ENCODE measurements at places on chromosomes 2 and 18. TPM values are rescaled to one million over a fixed set of nuclear protein-coding genes. Genes with fewer than 3 reads are reported as not detected.

- no peak overlapping the region for H3K27ac ChIP-seq
- H3K36me3 ChIP-seq: no peaks in the 10 kb centered on the region
- no peaks in the 10 kb centered on the region for H3K27me3 ChIP-seq
Measured at GRCh38 chr2:150866431-150866830, 379.0 kb upstream of the RND3 start.

DNA sequence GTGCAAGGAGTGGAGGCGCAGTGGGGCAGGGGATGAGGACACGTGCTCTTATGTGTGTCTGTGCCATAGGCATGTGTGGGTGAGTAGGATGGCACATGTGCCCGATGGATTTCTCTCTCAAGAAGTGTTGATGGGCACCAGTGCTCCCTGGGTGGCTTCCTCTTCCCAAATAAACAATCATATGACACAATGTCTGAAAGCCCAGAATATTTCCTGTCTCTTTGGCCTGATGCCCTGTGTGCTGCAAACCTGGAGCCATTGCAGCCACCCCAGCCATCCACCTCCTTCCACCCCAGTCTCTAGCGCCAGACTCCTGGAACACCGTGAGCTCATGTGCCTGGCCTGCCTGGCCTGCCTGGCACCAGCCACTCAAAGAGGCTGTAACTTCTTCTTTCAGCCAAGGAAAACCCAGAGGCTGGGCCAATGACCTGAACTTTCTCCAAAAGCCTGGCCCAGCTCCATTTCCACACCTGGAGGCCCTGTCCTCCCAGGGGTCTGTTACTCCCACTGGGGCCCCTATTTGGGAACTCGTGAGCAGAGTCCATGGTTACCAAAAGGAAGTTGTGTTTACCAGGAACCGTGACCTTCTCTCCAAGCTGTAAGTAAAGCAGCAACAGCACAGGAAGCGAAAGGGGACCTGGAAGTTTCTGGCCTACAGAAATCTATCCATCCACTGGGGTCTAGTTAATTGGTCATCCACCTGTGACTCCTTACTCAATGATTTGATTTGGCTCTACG, 9.5 kb upstream of the ZBTB7C start:
- no peaks in the 10 kb centered on the region for H3K27me3 ChIP-seq
- no peaks in the 10 kb centered on the region for H3K36me3 ChIP-seq
- no peak overlapping the region for H3K27ac ChIP-seq
- no peak for DNase-seq
- H3K4me3 ChIP-seq: no peak overlapping the region

- H3K36me3 ChIP-seq: peaks cover 100% of the 10 kb centered on the region
- no peaks in the 10 kb centered on the region for H3K4me1 ChIP-seq
- no peak overlapping the region for H3K4me3 ChIP-seq
- DNase-seq: no peak
Measured at GRCh38 chr18:2699001-2699400, 43.5 kb downstream of the SMCHD1 start.

- H3K27me3 ChIP-seq: no peaks in the 10 kb centered on the region
- DNase-seq: no peak
- H3K4me1 ChIP-seq: no peaks in the 10 kb centered on the region
Measured at GRCh38 chr2:129253461-129253812, 726.0 kb upstream of the RAB6C start.

GRCh38 chr18:42092848-42093247, 137.8 kb downstream of the PIK3C3 start:
- no peaks in the 10 kb centered on the region for H3K4me1 ChIP-seq
- no peak for DNase-seq
- H3K4me3 ChIP-seq: no peak overlapping the region
- no peaks in the 10 kb centered on the region for H3K36me3 ChIP-seq

ATG4B gene
- 51.1 TPM for polyA plus RNA-seq

DNA sequence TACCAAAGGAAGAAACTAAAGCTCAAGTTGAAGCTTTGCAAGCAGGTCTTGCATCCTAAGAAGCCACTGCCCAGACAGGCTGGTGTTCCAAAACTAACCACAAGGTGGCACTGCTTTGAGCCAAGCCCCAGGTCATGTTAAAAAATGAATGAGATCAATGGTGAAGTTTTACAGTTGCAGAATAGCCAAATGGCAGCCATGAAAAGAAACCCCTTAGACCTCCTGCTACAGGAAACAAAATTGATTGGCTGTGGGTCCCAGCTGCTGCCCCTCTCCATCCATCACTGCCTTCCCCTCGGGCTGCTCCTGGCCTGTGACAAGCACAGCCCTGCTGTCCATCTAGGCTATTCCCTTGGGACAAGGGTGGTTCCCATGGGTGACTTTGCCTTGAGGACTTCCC, 20.7 kb upstream of the MREG start:
- no peak overlapping the region for H3K27ac ChIP-seq
- no peaks in the 10 kb centered on the region for H3K36me3 ChIP-seq
- H3K27me3 ChIP-seq: no peaks in the 10 kb centered on the region
- no peak overlapping the region for H3K4me3 ChIP-seq

IL1F10 gene
- not detected for polyA plus RNA-seq

DNA sequence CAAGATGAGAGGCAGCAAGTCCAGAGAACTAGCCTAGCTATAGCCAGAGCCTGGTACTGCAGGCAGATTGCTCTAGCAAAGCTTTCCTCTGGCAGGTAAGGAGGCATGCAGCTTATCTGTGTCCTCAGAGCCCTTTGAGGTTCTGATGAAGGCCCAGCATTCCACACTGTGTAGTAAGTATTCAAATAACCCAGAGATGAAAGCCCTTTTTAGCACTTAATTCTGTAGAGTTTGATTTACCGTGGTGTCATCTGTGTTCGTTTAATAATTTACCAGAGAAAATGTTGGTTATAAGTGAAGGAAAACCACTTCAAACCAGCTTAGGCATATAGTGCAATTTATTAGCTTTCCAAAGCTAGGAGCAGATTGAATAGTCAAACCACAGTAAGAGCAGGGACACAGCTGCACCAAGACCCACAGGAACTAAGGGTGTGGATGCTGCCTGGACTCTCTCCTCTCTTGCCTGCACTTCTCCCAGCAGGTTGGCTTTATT, 226.6 kb downstream of the BABAM2 start:
- no peaks in the 10 kb centered on the region for H3K27me3 ChIP-seq
- no peaks in the 10 kb centered on the region for H3K4me1 ChIP-seq
- no peak for DNase-seq
- H3K27ac ChIP-seq: no peak overlapping the region
- no peak overlapping the region for H3K4me3 ChIP-seq

DNA sequence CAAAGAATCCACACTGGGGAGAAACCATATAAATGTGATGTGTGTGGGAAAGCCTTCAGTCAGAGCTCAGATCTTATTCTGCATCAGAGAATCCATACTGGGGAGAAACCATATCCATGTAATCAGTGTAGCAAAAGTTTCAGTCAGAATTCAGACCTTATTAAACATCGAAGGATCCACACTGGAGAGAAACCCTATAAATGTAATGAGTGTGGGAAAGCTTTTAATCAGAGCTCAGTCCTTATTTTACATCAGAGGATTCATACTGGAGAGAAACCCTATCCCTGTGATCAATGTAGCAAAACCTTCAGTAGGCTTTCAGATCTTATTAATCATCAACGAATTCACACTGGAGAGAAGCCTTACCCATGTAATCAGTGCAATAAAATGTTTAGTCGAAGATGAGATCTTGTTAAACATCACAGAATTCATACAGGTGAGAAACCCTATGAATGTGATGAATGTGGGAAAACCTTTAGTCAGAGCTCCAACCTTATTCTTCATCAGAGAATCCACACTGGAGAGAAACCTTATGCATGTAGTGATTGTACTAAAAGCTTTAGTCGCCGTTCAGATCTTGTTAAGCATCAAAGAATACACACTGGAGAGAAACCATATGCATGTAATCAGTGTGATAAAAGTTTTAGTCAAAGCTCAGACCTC, 16.7 kb upstream of the ZSCAN30 start:
- H3K27ac ChIP-seq: no peak overlapping the region
- peaks cover 42% of the 10 kb centered on the region for H3K36me3 ChIP-seq
- no peak overlapping the region for H3K4me3 ChIP-seq

TNFRSF11A gene
- 0.33 TPM for polyA plus RNA-seq

NUP35 gene
- polyA plus RNA-seq: 6.9 TPM

DNA sequence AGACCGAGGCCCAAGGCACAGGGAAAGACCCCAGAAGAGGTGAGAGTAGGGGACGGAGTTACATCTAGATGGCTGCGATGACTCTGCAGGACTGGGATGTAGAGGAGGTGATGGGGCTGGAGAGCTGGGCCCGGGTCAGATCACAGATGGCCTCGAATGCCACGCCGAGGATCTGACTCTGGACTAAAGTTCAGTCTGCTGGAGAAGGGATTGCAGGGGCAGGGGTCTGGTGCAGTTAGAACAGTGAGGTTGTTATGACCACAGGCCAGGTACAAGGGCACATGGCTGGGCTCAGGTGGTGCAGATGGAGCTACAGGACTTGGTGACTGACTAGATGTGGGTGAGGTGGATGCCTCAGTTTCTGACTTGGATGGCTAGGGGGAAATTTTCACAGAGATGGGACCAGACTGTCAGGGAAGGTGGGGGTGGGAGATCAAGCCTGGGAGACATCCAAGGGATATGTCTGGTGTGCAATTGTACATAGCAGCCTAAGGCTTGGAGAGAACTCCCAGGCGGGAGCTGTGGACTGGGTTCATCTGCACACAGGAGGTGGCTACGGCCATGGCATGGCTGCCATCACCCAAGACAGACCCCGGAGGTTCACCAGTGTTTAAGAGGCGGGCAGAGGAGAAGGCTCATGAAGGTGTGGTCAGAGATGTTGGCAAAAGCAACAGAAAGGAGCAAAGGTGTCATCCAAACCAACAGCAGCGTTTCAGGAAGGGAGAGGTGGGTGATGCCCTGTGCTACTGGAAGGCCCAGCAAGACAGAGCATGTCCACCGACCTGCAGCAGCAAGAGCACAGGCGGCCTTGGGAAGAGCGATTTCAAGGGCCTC, 66.9 kb downstream of the CIB4 start:
- H3K36me3 ChIP-seq: no peaks in the 10 kb centered on the region
- no peak overlapping the region for H3K27ac ChIP-seq
- no peak overlapping the region for H3K4me3 ChIP-seq
- no peak for DNase-seq
- peaks cover 35% of the 10 kb centered on the region for H3K27me3 ChIP-seq
- no peaks in the 10 kb centered on the region for H3K4me1 ChIP-seq

SERPINB12 gene
- not detected for polyA plus RNA-seq

DNA sequence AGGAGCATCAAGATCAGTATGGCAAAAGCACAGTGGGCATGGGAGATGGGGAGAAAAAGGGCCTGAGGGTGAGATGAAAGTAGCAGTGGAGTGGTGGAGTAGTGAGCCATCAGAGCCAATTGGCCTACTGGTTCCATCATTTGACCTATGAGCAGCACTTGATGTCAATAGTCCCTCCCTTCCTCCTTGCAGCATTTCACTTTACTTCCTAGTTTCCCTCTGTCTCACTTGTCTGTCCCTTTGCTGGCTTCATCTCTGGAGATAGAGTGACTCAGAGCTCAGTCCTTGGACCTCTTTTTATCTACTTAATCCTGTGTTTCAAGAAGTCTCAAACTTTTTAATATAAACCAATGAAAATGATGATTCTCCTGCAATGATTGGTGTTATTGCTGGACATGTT, 32.1 kb downstream of the FBXO48 start:
- no peak for DNase-seq
- no peak overlapping the region for H3K4me3 ChIP-seq
- no peaks in the 10 kb centered on the region for H3K36me3 ChIP-seq
- H3K4me1 ChIP-seq: peaks cover 33% of the 10 kb centered on the region
- no peak overlapping the region for H3K27ac ChIP-seq

DNA sequence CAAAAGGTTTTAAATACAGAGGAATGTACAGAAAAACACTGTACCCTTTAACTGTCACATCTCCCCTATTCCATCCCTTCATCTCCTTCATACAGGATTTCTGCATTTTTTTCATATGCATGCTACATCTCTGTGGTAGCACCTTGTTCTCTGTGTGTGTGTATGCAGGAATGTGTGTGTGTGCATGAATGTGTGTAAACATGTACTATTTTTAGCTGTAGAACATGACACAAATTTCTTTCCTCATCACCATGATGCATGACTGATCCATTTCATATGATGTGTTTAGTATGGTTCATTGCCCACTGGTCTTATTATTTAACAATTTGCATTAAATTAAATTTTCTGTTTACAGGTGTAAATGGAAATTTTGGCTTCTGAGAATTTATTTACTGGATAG, 21.5 kb upstream of the ZEB2 start:
- no peak for DNase-seq
- no peak overlapping the region for H3K27ac ChIP-seq
- H3K27me3 ChIP-seq: no peaks in the 10 kb centered on the region
- no peak overlapping the region for H3K4me3 ChIP-seq
- no peaks in the 10 kb centered on the region for H3K4me1 ChIP-seq
- no peaks in the 10 kb centered on the region for H3K36me3 ChIP-seq

- no peaks in the 10 kb centered on the region for H3K27me3 ChIP-seq
- no peak overlapping the region for H3K27ac ChIP-seq
- no peak overlapping the region for H3K4me3 ChIP-seq
- peaks cover 11% of the 10 kb centered on the region for H3K4me1 ChIP-seq
- no peaks in the 10 kb centered on the region for H3K36me3 ChIP-seq
Measured at GRCh38 chr18:44876755-44877154, 196.1 kb downstream of the SETBP1 start.

GREB1 gene
- polyA plus RNA-seq: 6.0 TPM

- no peak overlapping the region for H3K27ac ChIP-seq
- H3K36me3 ChIP-seq: peaks cover 93% of the 10 kb centered on the region
- no peaks in the 10 kb centered on the region for H3K27me3 ChIP-seq
- no peak overlapping the region for H3K4me3 ChIP-seq
- DNase-seq: no peak
- H3K4me1 ChIP-seq: no peaks in the 10 kb centered on the region
Measured at GRCh38 chr2:108492364-108492763, 41.9 kb upstream of the LIMS1 start.

PJVK gene
- 0.54 TPM for polyA plus RNA-seq

CAPN14 gene
- 0.09 TPM for polyA plus RNA-seq
